Left renal cortex interstitium (tissue), 4 donors: ENCODE measurements at places on chromosomes 7 and 10. TPM values are rescaled to one million over a fixed set of nuclear protein-coding genes. Genes with fewer than 3 reads are reported as not detected.

The ZMIZ1 gene
- 84.7 TPM for polyA plus RNA-seq

The PRLHR gene
- polyA plus RNA-seq: not detected

The SPAM1 gene
- polyA plus RNA-seq: not detected

The MSMB gene
- polyA plus RNA-seq: not detected

The FAM241B gene
- 10.4 TPM for polyA plus RNA-seq

The DRGX gene
- not detected for polyA plus RNA-seq

The RBM17 gene
- 200 TPM for polyA plus RNA-seq

The ZNF117 gene
- 61.5 TPM for polyA plus RNA-seq

The KEL gene
- polyA plus RNA-seq: 2.8 TPM

The SP4 gene
- 13.8 TPM for polyA plus RNA-seq

The CFAP58 gene
- polyA plus RNA-seq: 0.32 TPM

The GPER1 gene
- 6.9 TPM for polyA plus RNA-seq

The ANXA8L1 gene
- 0.28 TPM for polyA plus RNA-seq

The HEPACAM2 gene
- 4.9 TPM for polyA plus RNA-seq

The UTF1 gene
- not detected for polyA plus RNA-seq

The FGFR2 gene
- polyA plus RNA-seq: 106 TPM

The GCK gene
- polyA plus RNA-seq: 3.2 TPM

The LANCL2 gene
- 27.6 TPM for polyA plus RNA-seq

The PHF14 gene
- 87.4 TPM for polyA plus RNA-seq

The TUBAL3 gene
- 0.39 TPM for polyA plus RNA-seq

The GPR37 gene
- polyA plus RNA-seq: 1.7 TPM

The DMBT1 gene
- polyA plus RNA-seq: 0.14 TPM

The C7orf25 gene
- polyA plus RNA-seq: 8.5 TPM

The TRPV6 gene
- 9.6 TPM for polyA plus RNA-seq

The RELN gene
- polyA plus RNA-seq: 9.7 TPM

The SEPTIN7 gene
- 480 TPM for polyA plus RNA-seq

The AIFM2 gene
- 8.0 TPM for polyA plus RNA-seq

The LHFPL3 gene
- polyA plus RNA-seq: 6.1 TPM

The SH2D4B gene
- 0.13 TPM for polyA plus RNA-seq

The ZNRF2 gene
- polyA plus RNA-seq: 17.8 TPM

The GHITM gene
- polyA plus RNA-seq: 177 TPM

The SYCE1 gene
- 0.76 TPM for polyA plus RNA-seq

The DNTT gene
- polyA plus RNA-seq: 0.35 TPM

The OGDH gene
- polyA plus RNA-seq: 88.9 TPM

The SYNPO2L gene
- polyA plus RNA-seq: 0.66 TPM

The ASB4 gene
- polyA plus RNA-seq: 0.19 TPM

The SNCG gene
- 14.5 TPM for polyA plus RNA-seq

The PDCD4 gene
- 229 TPM for polyA plus RNA-seq

The MOGAT3 gene
- polyA plus RNA-seq: 1.2 TPM

The NHLRC2 gene
- polyA plus RNA-seq: 15.8 TPM

The CTAGE4 gene
- polyA plus RNA-seq: 3.5 TPM

The TTYH3 gene
- polyA plus RNA-seq: 121 TPM

The EPHB6 gene
- polyA plus RNA-seq: 25.5 TPM

The FMC1 gene
- polyA plus RNA-seq: 36.2 TPM

The NUTM2E gene
- 0.64 TPM for polyA plus RNA-seq
